ENCODE measurements at places on chromosomes 4 and X.

- DNase-seq = no peak
Observed at GRCh38 chrX:103538728-103539127, 19.4 kb upstream of the RAB40A start.

DNA sequence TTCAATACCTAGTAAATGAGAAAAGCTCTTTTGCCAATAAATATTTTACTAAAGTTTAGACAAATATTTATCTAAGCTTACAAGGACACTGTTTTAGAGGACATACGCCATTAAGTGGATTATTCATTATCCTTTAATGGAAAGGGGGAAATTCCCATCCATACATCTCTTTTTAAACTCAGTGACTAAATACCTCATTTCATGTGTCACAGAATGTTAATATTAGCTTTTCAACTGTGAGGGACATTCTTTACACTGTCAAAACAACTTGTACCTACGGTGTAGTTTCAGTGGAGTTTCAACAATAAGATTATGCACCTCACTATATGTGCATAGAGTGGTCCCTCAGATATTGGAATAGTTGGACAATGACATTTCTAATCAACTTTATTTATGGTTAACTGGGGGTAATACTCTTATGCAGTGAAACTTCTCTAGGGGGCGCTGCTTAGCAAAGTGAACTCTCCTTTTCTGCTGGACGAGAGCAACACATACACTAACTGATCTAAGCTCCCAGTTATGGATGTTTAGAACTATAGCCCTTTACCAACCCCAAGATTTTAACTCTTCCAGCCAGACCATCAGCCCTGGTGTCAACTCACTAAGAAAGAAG, 9.7 kb downstream of the HS6ST2 start:
- no peak for DNase-seq

GRCh38 chr4:109977854-109978501, 65.3 kb downstream of the EGF start:
- DNase-seq = peak; percentile 40

DNA sequence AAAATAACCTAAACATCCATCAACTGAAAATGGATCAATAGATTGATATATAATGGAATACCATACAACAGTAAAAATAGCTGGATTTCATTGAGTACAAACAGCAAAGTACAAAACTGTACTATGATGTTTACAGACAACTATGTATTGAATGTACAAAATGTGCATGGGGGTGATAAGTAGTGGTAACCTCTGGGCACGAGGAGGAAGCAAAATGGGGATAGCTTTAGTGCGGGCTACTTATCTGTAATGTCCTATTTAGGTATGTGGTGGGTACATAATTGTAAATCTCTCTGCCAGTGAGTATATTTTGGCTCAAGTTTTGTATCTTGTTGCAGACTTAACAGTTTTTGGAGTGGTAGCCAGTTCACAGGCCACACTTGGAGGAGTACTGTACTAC, 123.6 kb downstream of the STAG2 start:
- no peak for DNase-seq

DNA sequence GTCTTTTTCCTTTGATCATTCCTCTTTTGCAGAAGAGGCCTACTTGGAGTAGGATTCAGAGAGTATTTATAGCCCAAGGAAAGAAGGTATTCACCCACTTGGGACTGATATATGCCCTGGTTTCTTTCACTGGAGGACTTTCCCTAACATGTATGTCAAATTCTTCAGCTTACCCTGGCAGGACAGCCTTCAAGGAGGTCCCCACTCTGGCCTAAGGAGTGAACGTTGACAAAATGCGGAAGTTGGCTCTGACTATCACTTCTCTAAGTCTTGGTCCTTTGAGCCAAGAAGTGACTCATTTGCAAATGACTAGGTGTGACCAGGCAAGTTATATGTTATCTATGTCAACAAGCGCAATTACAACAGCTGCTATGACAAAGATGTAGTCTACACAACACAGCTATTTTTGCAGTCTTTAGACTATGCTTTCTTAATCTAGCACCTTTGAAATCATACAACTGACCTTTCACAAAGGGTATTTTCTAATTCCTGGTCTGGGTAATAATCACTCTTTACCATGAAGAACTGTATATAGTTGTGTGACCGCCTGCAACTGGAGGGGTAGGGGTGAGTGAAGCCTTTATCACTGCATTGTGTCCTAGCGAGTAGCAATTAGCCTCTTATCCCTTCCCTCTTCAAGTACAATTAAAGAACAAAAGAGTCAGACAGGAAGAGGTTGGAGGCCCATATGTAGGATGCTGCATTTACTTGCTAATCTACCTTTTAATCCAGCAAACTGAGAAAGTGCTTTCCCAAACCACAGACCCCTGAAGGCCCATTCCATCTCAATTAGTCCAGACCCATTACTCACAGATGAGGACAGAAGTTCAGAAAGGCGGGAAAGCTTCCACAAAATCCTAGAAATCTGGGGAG, 50.1 kb downstream of the RASGEF1B start:
- peak; percentile 69 for DNase-seq

GRCh38 chr4:109359040-109359646, 56.7 kb upstream of the COL25A1 start:
- no peak for DNase-seq

DNA sequence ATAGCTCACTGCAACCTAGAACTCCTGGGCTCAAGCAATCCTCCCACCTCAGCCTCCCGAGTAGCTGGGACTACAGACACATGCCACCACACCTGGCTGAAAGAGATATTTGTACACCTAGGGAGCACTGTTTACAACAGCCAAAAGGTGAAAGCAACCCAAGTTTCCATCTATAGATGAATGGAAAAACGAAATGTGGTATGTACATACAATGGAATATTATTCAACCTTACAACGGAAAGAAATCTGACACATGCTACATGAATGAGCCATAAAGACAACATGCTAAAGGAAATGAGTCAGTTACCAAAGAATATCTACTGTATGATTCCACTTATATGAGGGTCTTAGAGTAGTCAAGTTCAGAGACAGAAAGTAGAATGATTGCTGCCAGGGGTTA, 52.2 kb downstream of the ABCG2 start:
- no peak for DNase-seq

- no peak for DNase-seq
Observed at GRCh38 chr4:125266901-125267604, 47.7 kb upstream of the FAT4 start.

DNA sequence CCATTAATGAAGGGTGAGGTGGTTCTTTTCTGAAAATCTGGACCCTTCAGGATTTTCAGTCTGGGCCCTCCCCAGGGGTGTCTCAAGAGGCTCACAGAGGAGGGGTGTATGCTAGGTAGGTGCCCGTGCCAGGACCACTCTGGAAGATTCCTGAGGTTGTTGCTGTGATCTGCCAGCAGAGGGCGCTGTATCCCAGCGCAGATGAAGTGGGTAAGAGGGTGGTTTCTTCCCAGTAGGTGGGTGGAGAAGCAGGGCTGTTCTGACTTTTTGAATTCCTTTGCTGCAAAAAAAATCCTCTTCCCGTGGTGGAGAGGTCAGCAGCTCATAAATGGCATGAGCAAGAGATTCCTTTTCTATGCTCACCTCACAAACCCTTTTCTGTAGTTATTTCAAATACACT, 51.1 kb downstream of the SCML1 start:
- peak; percentile 15 for DNase-seq

DNA sequence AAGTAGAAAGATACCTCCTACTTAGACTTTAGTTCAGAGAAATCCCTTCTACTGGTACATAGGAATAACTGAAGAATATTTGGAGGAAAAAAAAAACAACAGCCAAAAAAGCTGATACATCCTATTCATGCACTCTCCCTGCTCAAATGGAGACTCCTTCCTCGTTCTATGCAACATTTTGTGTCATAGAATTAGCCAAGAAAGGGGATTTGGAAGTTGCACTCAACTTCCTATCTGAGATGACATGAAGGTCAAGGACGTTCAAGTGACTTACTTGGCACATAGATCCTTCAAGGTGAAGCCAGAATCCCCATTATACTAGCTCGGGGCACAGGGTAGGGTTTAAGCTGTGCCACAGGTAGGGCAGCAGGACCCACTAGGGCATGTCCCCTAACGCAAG, 56.2 kb upstream of the S100G start:
- no peak for DNase-seq

GRCh38 chr4:21248331-21248730, 548.1 kb downstream of the PACRGL start:
- DNase-seq = no peak

- DNase-seq = no peak
Observed at GRCh38 chrX:95889279-95889678, 795.4 kb upstream of the DIAPH2 start.

DNA sequence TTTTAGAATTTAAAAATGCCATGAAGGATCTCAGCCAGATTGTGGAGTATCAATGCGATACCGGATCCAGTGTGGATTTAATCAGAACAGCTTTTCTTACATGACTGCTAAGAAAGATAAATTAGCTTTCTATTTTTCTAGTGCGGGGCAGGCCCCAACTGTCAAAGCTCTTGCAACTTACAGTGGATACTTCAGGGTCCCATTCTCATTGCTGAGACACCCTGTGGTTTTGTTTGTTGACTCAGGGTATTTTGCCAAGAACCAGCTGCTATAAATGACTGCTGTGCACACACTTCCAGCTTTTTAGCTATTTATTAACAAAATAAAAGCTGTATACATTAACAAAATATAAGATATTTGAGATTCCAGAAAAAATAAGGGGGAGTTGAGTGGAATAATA, 166.4 kb downstream of the DCLK2 start:
- peak; percentile 12 for DNase-seq

- DNase-seq = no peak
Observed at GRCh38 chr4:139587446-139587845, 31.4 kb upstream of the SETD7 start.

- no peak for DNase-seq
Observed at GRCh38 chr4:82587826-82588540, 26.2 kb upstream of the TMEM150C start.

All from NCI-H1105 treated with DMSO at 0.1 percent for 48 hours (cell line).